GM23338 (cell line): ENCODE measurements at places on chromosomes 6 and 20. TPM values are rescaled to one million over a fixed set of nuclear protein-coding genes. Genes with fewer than 3 reads are reported as not detected.

PKHD1 gene
- polyA plus RNA-seq: 0.02 and 0.03 TPM in 2 replicates

DNA sequence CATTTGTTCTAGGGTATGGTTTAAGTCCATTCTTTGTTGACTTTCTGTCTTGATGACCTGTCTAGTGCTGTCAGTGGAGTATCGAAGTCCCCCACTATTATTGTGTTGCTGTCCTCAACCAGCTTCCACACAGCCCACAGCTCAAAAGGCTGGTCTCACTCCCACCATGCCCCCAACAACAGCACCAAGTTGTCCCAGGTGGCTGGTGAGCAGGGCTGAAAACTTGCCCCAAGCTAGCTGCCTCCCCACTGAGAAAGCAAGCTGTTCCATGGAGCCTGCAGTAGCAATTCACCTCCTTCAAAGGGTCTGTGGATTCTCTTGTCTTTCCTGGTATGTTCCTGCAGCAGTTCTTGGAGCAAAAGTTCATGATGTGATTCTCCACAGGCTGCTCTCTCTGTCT is 221.0 kb downstream of the SYNDIG1 start:
- DNase-seq: no peak

DNA sequence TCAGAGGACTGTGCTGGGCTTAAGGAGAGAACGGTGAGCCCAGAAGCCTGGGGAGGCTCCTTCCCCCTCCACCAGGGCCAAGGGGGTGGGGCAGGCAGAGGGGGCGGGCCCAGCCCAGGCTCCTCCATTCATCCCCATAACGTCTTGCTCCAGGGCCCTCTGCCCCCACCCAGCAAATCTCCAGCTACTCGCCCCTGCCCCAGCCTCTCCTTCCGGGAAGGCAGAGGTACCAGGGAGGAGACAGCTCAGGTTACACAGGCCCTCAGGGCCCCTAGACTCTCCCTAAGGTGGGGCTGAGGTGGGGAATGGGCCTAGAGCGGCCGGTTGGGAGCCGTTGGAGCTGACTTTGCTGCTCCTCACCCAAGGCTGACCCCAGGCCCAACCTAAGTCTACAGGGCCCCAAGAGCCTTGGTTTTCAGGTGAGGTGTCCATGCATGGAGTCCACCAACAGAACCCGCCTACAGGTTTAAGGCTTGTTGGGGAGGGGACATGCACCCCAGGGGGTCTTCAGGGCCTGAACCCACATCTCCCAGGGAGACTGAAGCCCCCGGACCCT is 1.2 kb downstream of the LAMA5 start:
- DNase-seq: peak; percentile 67

DNA sequence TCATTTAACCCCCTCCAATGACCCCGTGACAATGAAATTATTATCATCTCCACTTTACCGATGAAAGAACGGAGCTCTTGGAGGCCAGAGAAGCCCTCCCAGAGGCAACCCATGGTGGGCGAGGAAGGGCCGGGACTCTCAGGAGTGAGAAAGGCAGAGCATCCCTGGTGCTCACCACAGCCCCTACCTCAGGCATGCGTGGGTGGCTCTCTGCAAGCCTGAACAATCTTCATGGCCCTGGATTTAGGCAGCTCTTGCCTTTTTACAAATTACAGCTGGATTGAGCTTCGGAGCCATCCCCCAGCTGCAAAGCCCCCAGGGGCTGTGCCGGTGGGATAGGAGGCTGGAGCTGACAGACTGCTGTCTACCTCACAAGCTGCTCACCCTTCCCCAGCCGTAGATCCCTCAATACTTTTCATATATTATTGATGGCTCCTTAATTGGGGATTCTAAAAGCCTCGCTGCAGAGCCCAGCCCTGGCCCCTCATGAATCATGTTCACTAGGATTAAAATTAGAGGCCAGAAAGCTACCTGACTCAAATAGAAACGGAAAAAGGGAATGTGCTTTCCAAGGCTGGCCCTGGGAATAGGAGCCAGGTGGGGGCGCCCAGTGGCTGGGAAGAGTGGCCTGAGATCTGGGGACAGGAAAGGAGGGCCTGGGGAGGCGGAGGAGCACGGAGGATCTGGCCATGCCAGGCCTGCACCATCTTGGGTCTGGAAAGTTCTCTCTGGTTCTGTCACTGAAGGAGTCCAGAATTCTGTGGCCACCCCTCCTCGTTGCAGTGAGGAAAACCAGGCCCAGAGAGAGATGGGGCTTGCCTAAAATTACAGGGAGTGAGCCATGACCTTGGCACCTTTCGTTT is 29.1 kb downstream of the CPNE5 start:
- DNase-seq: peak; percentile 62

- peak; percentile 76 for DNase-seq
Observed at GRCh38 chr6:7727946-7728854, 2.3 kb downstream of the BMP6 start.

DNA sequence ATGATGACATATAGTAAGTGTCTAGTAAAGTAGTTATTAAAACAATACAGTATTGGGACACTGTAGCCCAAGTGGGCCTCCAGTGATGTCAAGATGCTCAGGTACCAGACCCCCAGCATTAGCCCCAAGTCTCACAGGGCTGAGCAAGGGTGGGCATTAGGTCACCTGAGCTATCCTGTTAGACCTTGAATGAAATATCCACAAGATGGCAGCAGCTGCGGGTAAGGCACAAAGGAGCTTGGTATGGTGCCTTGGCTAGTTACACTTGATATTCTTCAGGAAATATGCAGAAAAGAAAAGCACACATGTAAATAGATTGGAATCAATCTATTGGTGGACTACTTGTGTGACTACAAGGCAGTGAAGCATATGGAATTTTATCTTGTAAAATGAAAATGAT is 701.8 kb upstream of the ADGRB3 start:
- DNase-seq: peak; percentile 75

DNA sequence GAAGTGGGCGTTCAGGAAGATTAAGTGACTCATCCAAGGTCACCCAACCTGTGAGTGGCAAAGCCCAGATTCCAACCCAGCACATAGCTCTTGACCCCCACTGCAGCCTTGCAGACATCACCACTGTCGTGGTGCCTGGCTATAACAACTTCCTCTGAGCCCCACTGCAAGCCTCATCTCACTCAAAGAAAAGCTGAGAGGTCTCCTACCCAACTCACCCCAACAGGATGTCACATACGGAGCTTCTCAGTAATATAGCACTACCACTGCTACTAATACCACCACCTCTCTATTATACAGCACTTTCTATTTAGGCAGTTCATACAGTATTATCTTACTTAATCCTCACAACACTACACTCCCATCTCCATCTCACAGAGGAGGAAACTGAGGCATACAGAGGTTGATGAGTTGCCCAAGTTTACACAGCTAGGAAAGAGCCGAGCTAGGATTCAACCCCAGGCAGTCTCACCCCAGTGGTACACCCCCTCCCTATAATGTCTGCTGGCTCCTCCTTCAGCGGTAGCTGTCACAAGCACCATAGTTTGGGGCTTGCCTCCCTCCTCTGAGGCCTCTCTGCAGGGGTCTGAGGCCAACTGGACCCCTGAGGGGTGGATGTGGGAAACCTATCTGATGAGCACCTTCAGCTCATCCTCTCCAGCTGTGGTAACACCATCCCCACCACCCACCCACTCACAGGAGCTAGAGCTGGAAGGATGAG is 19.5 kb downstream of the TFEB start:
- DNase-seq: no peak

DNA sequence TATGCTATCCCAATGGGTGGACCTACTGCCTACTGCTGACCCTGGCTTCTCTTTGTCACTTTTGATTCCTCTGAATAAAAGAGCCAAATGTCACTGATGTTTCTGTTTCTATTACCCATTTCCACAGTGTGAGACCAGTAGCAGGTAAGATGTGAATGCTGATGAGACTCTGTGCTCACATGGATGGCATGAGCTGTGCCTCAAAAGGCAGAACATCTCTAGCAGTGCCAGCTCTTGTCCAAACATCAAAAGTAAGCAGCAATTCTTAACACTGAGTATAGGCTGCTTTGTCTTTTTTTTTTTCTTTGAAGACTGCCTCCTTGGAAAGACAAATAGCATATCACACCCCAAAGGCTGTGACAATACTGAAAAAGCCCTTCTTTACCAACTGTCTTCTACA is 459.2 kb upstream of the RUNX2 start:
- no peak for DNase-seq

GRCh38 chr6:75946146-75946831 is 126.2 kb downstream of the IMPG1 start:
- peak; percentile 12 for DNase-seq

DNA sequence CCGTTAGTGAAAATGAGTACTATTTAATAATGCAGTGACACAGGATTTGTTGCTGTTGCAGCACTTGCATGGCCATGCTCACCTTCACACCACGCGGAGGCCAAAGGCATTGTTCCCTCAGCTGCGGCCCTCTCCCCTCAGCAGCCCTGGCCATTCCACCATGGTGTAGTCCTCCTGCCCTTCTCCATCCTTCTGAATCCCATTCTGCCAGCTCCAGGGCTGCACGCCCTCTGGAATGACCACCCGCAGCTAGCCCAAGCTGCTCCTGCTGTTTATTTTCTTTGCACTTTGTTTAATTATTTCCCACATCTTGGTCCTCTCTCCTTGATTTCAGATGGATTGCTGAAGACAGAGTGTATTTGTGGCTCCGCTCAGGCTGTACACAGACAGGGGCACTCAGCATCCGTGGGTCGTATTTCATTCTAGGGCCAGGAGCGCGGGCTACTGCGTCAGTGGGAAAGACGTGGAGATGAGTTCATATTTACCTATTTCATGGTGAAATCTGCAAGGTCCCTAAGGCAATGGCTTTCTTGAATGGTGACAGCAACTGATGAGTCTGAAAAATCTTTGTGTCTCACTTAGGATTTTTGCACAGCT is 81.4 kb upstream of the DUSP22 start:
- DNase-seq: no peak

DNA sequence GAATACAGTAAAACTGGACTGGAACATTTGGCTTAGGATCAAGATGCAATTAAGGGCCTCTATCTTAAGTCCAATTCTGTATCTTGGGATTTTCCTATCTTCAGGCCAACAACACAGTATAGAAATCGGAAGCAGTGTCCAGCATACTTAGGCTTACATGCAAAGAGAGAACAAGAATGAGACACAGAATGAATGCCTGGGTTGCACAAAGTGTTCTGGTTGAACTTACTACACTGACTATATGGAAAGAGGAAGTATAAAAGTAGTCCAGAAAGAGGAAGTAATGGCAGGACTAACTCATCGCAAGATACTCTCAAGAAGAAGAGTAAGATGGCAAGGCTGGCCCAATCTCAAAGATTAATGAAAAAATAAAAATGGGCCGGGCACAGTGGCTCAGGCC is 87.6 kb downstream of the BTBD9 start:
- no peak for DNase-seq

- no peak for DNase-seq
Observed at GRCh38 chr6:144320741-144321140, 35.6 kb downstream of the UTRN start.

DNA sequence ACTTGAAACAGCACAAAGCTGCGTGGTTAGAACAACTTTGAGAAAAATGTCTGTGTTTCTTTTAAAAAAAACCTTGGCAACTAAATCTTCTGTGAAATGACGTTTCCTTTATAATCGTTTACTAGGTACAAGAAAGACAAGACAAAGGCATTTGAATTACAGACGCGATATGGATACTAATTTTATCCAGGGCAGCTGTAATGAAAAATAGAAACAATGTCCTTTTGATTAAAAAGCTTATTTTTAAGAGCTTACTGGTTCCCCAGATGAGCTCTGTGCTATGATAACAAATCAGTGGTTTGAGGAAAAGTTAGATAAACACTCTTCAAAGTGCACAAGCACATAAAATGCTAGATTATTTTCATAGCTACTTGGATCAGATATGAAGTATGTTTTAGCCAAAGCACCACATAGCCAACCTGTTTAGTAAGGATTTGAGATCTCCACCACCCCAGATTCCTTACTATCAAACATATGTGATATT is 1.6 kb upstream of the SYNCRIP start:
- no peak for DNase-seq

- peak; percentile 15 for DNase-seq
Observed at GRCh38 chr6:116925088-116925794, 48.2 kb downstream of the RFX6 start.

GRCh38 chr6:107506145-107506544 is 16.2 kb downstream of the SOBP start:
- DNase-seq: no peak

DNA sequence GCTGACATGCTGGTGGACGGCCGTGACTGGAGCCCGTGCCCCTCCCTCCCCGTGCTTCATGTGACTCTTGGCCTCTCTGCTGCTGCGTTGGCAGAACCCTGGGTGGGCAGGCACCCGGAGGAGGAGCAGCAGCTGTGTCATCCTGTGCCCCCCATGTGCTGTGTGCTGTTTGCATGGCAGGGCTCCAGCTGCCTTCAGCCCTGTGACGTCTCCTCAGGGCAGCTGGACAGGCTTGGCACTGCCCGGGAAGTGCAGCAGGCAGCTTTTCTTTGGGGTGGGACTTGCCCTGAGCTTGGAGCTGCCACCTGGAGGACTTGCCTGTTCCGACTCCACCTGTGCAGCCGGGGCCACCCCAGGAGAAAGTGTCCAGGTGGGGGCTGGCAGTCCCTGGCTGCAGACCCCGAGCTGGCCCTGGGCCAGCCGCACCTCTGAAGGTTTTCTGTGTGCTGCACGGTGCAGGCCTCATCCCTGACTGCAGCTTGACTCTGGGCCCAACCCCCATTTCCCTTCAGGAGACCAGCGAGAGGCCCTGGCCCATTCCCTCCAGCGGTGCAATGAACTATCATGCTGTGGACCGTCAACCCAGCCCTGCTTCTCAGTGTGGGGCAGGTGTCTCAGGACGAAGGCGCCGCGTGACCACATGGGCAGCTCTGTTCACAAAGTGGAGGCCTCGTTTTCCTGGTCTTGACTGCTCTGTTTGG is 8.1 kb downstream of the NPBWR2 start:
- no peak for DNase-seq

DNA sequence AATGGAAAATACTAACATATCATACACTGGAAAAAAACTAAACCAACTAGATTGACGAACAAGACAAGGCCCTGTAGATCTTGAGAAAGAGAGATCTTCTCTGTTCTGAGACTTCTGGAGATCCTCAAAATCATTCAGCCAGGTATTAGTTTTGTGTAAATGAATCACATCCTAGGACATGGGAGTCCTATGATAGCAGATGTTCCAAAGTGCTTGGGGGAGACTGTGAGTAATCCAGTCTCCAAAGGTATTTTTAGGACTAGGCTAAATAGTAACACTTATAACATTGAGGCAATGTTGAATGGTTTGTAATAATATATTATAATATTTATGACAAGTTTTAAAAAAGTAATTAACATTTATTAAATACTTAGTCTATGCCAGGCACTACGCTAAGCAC is 275.0 kb downstream of the BTBD9 start:
- DNase-seq: no peak

DNA sequence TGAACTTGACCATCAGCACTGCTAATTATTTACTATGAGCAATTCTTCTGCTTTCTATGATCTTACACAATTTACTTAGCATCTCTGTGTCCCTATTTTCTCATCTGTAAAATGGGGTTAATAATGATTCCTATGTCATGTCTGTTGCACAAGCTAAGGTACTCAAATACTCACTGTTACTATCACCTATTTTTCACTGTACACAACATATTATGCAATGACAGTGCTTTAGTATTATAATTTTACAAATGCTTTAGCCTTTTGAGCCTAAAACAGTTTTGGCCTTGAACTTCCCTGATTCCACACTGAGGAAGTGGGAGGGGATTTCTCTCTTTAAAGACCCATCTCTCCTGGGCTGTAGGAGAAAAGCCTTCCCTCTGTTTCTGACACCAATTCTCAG is 36.9 kb upstream of the THEMIS start:
- DNase-seq: no peak
